ENCODE measurements at places on chromosomes 6 and 20.

- peak; percentile 6 for DNase-seq
Measured at GRCh38 chr20:11248687-11249638, 575.2 kb upstream of the JAG1 start.

DNA sequence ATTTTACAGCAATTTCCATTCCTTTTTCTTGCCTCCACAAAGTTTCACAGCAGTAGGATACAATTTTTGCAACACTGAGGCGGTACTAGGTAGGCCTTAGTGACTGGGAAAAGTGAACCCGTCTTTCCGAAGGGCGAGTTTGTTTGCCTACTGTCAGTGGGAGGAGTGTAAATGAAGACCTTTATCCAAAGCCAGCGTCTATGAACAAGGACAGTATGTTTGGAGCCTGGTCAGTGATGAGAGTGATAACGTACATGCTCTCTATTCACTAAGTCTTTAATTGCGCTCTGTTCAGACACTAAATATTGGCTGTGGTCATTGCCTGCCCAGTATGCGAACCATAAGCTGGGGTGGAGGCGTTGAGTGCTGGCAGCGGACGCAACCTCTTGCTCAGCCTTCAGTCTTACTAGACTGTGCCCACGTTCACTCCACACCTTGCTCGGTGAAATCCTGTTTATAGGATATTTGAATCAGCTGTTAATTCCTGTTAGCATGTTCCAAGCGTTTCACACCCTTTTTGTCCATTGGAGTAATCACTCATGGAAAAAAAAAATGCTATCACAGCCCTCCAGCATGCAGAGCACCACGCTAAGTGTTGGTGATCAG lies 145.5 kb downstream of the TMEM242 start:
- no peak for DNase-seq

DNA sequence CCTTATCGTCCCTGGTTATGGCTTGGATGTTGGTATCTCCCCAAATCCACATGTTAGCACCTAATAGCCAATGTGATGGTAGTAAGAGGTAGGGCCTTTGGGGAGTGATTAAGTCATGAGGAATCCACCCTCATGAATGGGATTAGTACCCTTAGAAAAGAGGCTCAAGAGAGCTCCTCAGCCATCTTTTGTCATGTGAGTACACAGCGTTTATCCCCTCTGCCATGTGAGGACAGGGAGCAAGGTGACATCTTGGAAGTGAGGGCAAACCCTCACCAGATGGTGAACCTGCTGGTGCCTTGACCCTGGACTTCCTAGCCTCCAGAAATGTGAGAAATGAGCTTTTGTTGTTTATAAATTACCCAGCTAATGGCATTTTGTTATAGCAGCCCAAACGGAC lies 16.1 kb upstream of the SIRPB2 start:
- DNase-seq, result no peak

- peak; percentile 79 for DNase-seq
Measured at GRCh38 chr6:111662794-111663593, 57.3 kb upstream of the TRAF3IP2 start.

GRCh38 chr6:121305957-121306607 lies 28.2 kb downstream of the TBC1D32 start:
- peak; percentile 41 for DNase-seq

- DNase-seq, result peak; percentile 92
Measured at GRCh38 chr20:48846516-48847492, 19.0 kb upstream of the PREX1 start.

DNA sequence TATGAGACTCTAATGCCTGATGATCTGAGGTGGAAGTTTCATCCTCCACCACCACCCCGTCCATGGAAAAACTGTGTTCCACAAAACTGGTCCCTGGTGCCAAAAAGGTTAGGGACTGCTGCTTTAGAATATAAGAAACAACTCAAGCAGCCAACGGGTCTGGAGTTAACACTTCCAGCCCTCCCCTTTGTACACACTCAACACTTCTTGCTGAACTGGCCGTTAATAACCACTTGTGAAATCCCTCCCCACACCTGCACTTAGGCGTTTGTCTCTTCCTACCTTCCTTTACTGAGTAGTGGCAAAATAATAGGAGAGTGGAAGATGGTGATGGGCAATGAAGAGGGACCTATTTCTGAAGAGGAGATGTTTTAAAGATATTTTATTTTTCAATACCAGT lies 10.5 kb downstream of the SAYSD1 start:
- DNase-seq, result no peak

DNA sequence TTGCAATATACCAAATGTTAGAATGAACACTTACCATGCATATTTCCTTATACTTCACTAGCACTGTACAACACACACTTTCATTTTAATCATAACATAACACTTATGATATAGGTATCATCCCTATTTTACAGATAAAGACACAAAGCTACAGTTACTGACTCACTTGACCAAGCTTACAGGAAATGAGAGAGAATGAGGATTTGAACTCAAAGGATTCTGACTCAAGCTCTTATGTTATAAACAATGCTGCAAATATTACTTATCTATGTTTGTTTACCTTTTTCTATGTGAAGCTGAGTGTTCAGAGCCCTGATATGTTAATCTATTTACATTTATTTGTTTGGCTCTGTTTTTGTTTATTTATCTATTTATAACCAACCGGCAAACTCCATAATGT lies 245.4 kb downstream of the PTPRK start:
- DNase-seq, result no peak

- DNase-seq, result no peak
Measured at GRCh38 chr6:18693881-18694280, 306.7 kb downstream of the RNF144B start.

GRCh38 chr6:31580438-31580740 lies 1.8 kb downstream of the LTB start:
- DNase-seq, result no peak

DNA sequence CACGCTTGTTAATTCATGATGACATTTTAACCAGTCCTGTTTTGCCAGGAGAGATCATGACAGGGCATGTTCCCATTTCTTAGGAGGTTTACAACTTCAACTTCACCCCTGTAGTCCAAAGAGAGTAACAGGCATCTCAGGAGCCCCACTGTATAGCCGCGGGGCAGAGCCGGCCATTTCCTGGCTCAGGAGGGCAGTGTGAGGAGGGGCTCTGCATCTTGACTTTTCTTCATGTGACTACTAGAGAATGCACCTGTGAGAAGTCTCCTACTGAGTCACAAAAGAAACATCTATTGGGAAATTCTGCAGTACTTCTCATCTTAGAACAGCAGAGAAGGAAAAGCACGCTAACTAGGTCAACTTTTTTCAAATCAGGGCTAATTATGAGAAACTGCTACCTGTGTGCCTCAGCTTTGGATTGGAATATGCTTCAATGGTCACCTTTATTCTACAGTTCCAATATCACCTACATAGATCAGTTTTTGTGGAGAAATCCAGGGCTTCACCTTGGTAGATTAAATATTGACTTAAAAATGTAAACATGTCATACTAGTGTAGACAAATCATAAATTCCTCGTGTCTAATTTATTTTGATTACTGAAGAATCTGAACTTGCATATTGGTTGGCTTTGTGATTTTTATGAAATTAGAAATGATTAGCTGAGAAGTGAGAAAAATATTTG lies 28.6 kb upstream of the SIM1 start:
- no peak for DNase-seq

GRCh38 chr6:98949589-98949988 lies 1.8 kb upstream of the FBXL4 start:
- DNase-seq, result no peak

DNA sequence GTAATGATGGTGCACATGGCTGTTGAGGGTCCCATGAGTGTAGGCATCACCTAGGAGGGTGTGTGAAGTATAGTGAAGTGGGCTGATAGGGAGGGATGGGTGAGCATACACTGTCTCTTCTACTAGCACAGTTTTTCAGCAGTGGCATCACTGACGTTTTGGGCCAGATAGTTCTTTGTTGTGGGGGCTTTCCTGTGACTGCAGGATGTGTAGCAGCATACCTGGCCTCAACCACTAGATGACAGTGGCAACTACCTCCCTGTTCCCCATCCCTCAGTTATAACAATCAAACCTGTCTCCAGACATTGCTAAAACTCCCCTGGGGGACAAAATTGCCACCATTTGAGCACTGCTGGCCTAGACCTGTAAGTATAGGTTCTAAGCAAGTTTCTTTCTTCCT lies 239.0 kb downstream of the FOXC1 start:
- DNase-seq, result no peak

GRCh38 chr6:35096129-35096862 lies 44.8 kb downstream of the TCP11 start:
- no peak for DNase-seq

DNA sequence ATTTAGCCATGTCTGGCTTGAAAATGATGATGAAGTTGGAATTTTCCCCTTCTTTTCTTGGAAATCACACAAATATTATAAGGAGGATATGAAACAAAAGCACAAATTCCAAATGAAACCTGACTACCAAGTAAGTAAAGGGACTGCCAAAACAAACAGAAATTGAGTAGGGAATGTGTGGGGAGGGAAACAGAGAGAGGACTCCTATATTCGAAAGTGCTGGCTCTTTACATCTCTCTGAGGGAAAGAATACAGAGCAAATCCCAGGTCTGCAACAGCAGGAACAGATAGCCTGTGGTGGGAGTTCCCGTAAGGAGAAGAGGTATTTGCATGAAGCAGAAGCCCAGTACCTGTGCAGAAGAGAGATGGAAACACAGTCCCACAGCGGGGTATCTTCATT lies 583.7 kb downstream of the EPM2A start:
- no peak for DNase-seq

GRCh38 chr6:154440422-154441043 lies 70.0 kb downstream of the CNKSR3 start:
- DNase-seq, result no peak

DNA sequence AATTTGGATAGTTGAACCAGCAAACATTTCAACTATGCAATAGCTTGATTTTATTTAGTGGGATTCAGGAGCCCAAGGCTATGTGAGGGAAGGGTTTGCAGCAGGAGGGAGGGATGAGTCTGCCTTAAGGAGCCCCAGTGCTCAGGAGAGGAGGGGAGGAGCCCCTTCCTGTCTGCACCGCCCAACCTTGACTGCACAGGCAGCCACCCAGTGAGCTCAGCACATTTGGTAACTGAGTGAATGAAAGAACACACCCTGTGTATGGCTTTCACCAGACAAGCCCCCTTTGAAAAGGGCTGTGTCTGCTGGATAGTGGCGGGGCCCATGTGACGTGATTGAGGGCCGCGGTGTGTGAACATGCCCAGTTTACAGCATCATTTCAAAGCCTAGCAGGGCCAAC lies 17.0 kb downstream of the DACT2 start:
- DNase-seq, result no peak

- DNase-seq, result no peak
Measured at GRCh38 chr6:154435400-154435945, 75.0 kb downstream of the CNKSR3 start.

DNA sequence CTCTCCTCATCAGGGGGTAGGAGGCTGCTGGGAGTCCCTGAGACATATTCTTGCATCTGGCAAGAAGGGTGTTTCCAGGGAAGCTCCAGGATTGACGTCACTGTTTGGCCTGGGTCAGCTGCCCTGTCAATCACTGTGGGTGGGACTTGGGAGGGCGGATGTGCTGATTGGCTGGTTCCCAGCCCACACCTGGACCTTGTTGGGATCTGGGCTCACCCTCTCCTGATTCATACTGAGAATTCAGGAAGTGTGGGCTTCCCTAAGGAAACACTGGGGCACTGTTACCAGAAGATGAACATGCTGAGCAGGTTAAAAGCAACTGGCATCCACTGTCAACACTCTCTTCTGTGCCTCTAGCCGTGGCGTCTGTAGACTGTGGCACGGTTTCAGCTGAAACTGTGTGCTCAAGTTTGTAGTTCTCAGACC lies 36.5 kb downstream of the CDH26 start:
- DNase-seq, result no peak

- peak; percentile 97 for DNase-seq
Measured at GRCh38 chr6:110484321-110484720, 7.9 kb upstream of the SLC22A16 start.

- DNase-seq, result no peak
Measured at GRCh38 chr20:2234598-2235191, 61.1 kb upstream of the TGM3 start.

GRCh38 chr6:33904050-33904746 lies 100.4 kb upstream of the MLN start:
- peak; percentile 67 for DNase-seq

GRCh38 chr20:62832951-62833391 lies 16.1 kb downstream of the COL9A3 start:
- peak; percentile 83 for DNase-seq
